ENCODE measurements at places on chromosomes 1 and 21. TPM values are rescaled to one million over a fixed set of nuclear protein-coding genes. Genes with fewer than 3 reads are reported as not detected.
A peak's percentile ranks its signal among the peaks of the same experiment; 100 is the strongest.

DNA sequence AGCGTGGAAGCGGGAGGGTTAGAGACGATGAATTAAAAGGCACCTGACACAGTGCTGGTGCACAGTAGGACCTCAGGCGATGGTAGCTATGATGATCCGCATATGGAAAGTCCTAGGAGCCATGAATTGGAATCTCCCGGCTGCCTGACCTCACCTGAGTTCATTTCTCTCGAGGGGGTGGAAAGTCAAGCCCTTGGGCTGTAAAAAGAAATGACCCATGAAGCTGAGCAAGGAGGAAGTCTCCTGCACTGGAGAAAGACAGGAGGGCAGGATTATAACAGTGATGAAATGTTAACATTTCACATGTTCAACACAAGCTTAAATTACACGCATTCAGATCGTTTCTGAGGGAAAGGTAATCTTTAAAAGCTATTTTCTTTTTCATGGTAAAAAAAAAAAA, 481.2 kb downstream of the MATN1 start:
- H3K4me3 ChIP-seq: no peak overlapping the region
- no peak for DNase-seq
- peaks cover 58% of the 10 kb centered on the region for H3K27me3 ChIP-seq
- H3K27ac ChIP-seq: no peak overlapping the region
- no peaks in the 10 kb centered on the region for H3K4me1 ChIP-seq

DNA sequence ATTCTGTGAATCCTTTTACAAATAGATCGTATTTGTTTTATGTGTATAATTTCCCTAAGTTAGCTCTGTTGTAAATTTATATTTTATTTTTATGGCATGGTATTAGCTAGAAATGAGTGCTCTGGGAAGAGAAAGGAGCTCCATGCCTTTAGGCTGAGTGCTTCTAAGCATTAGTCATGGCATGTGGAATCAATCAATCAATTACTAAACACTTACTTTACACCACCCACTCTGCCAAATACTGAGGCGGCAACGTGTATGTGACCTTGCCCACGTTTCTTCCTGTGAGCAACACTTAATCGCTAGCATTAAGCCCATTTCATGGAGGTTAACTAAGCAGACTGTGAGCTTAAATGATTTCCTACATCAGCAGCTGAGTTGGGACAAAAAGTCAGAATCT, 7.2 kb upstream of the BECN2 start:
- H3K4me3 ChIP-seq: no peak overlapping the region
- H3K36me3 ChIP-seq: no peaks in the 10 kb centered on the region
- no peak overlapping the region for H3K27ac ChIP-seq
- H3K27me3 ChIP-seq: no peaks in the 10 kb centered on the region
- H3K4me1 ChIP-seq: no peaks in the 10 kb centered on the region

ZC3H11A gene
- total RNA-seq: 85.6 TPM

DNA sequence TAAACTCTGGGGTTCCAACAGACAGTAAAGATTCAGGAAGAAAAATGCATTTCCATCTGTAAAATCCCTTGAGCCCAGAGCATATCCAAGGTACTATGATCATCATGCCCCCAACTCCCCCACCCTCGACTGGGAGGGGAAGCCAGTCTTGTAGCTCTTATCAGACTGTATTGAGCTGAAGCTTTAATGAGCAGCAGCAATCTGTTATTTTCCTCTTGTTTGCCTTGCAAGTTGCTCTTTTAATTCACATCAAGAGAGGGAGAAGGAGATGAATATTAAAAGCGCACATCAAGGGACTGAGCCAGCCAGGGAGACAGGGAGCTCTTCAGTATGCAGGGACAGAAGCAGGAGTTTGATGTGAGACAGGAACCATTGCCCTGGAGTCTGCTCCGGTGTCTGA, 52.5 kb upstream of the KCNA3 start:
- no peak overlapping the region for H3K4me3 ChIP-seq
- no peak for DNase-seq
- H3K4me1 ChIP-seq: no peaks in the 10 kb centered on the region
- no peaks in the 10 kb centered on the region for H3K27me3 ChIP-seq

RBM11 gene
- 0.83 TPM for total RNA-seq

JAM2 gene
- 52.4 TPM for total RNA-seq

PTAFR gene
- 6.2 TPM for total RNA-seq

GRCh38 chr1:220189750-220190347, 82.4 kb downstream of the RAB3GAP2 start:
- H3K27me3 ChIP-seq: no peaks in the 10 kb centered on the region
- no peak for DNase-seq
- H3K27ac ChIP-seq: no peak overlapping the region
- H3K36me3 ChIP-seq: peaks cover 87% of the 10 kb centered on the region
- H3K4me1 ChIP-seq: no peaks in the 10 kb centered on the region

RGS13 gene
- 4.3 TPM for total RNA-seq

- H3K4me3 ChIP-seq: no peak overlapping the region
- no peaks in the 10 kb centered on the region for H3K36me3 ChIP-seq
- no peaks in the 10 kb centered on the region for H3K27me3 ChIP-seq
- peak; percentile 82 for DNase-seq
- no peak overlapping the region for H3K27ac ChIP-seq
- H3K4me1 ChIP-seq: peaks cover 87% of the 10 kb centered on the region
Observed at GRCh38 chr1:13754510-13755103, 54.6 kb downstream of the PRDM2 start.

PRR9 gene
- total RNA-seq: not detected

- peak overlapping the region; percentile 43 for H3K27ac ChIP-seq
- H3K36me3 ChIP-seq: no peaks in the 10 kb centered on the region
- peak overlapping the region; percentile 28 for H3K4me3 ChIP-seq
- no peak for DNase-seq
- no peaks in the 10 kb centered on the region for H3K27me3 ChIP-seq
Observed at GRCh38 chr1:237146241-237146640, 104.3 kb downstream of the RYR2 start.

DNA sequence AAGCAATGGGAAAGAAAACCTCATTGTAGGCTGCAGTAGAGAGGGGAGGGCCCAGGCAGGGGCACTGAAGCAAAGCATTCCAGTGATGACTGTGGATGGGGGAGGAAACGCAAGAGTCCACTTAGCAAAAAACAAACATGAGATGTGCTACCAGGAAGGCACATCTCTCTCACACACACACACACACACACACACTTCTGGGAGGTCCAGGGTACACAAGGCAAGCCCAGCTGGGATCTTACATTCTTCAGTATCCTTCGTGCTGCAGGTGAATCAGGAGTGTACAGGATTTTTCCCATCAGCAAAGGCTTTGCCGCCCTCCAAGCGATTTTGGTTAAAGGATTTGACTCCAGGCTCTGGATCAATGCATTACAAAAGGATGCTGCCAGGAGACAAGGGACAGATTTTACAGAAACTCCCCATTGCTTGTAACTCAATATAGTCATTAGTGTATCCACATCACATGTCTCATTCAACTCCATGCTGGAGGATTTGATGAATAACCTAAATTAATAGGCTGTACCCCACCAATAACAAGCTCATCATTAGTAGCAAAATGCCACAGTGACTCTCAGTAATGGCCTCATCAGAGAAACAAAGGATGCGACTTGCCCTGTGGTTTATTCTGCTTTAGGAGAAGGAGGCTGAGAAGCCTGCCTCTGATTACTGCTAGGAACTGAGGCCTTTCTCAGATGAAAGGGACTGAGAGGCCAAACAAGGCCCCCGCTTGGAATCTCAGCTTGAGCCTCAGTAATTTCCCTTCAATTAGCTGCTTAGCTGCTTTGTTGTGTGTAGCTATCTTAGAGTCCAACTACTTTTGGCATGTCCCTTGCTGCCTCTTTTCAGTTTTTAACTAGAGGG, 41.6 kb downstream of the ABCA4 start:
- no peaks in the 10 kb centered on the region for H3K4me1 ChIP-seq
- DNase-seq: no peak

MFAP2 gene
- total RNA-seq: 21.7 TPM

NTMT2 gene
- total RNA-seq: not detected

DNA sequence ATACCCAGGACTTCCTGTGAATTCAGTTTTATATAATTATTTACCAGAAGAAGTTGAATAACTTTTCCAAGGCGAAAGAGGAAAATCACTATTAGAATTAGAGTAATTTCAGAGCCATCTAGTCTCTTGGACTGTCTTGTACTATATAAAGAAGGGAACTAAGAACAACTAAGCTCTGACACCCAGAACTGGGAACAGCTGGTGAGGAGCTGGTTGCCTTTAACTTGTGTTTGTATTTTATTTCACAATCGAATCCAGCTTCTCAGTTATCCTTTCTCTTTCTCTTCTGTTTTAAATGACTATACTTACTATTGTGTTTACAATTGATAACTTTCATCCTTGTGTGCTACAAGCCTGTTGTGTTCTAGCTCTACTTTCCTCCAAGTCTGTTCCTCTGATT, 8.4 kb downstream of the SNX27 start:
- H3K4me3 ChIP-seq: no peak overlapping the region
- no peaks in the 10 kb centered on the region for H3K36me3 ChIP-seq

GRCh38 chr1:156129687-156130577, 15.4 kb downstream of the LMNA start:
- H3K27ac ChIP-seq: peak overlapping the region; percentile 99
- no peak for DNase-seq
- peak overlapping the region; percentile 69 for H3K4me3 ChIP-seq
- H3K27me3 ChIP-seq: no peaks in the 10 kb centered on the region

OPRD1 gene
- 0.23 TPM for total RNA-seq

DNA sequence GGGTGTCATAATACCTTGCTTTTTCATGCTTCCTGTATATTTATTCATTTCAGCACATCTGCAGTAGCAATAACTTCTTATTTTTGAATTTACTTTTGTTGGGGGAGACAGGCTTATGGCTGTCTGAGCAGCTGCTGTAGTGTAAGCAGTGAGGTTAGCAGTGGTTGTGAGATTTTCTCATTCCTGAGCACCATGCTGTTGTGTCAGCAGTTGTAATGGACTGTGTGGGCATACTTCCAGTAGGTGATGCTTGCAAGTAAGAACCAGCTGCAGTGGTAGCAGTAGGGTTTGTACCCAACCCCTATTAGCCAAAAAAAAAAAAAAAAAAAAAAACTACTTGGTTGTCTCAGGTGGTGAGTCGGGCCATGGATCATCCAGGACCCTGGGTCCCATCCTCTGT, 311.6 kb downstream of the NUF2 start:
- H3K36me3 ChIP-seq: no peaks in the 10 kb centered on the region
- H3K27ac ChIP-seq: no peak overlapping the region
- H3K4me1 ChIP-seq: no peaks in the 10 kb centered on the region
- no peak overlapping the region for H3K4me3 ChIP-seq
- DNase-seq: no peak
- H3K27me3 ChIP-seq: no peaks in the 10 kb centered on the region

DNA sequence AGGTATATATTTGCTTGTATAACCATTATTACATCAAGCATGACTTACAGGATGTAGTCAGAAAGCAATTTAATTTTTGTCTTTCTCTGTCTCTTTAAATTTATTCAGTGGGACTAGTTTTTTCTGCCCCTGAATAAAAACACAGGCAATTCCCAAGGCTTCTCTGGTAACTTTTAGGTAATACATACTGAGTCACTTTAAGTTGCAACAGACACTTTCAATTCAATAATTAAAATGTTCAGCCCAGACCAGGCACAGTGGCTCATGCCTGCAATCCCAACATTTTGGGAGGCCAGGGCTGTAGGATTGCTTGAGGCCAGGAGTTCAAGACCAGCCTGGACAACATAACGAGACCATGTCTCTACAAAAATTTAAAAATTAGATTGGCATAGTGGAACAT, 12.3 kb downstream of the SLC44A3 start:
- no peak overlapping the region for H3K4me3 ChIP-seq
- no peaks in the 10 kb centered on the region for H3K4me1 ChIP-seq
- no peak for DNase-seq
- no peaks in the 10 kb centered on the region for H3K27me3 ChIP-seq
- no peaks in the 10 kb centered on the region for H3K36me3 ChIP-seq
- H3K27ac ChIP-seq: no peak overlapping the region

DNA sequence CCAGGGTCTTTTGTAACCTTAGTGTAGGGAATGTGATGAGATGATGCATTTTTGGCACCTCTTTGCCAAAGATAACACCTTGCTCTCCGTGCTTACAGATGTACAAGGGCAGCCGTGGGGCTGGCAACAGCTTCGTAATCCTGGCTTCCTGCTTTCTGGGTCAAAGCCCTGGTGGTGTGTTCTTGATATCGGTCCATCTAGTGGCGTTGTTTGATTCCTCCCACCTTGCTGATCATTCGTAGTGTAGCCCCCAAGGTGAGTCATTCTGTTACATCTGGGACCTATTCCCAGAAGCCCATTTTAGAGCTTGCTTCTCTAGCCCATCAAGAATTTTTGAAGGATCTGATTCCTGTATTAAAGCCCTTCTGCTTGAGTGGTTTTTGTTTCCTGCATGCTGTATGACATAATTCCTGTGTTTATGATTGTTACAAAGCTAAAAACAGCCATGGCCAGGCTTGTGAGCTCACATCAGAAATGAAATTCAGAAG, 7.0 kb upstream of the CCT8 start:
- H3K27me3 ChIP-seq: no peaks in the 10 kb centered on the region
- no peak for DNase-seq
- peaks cover 8% of the 10 kb centered on the region for H3K4me1 ChIP-seq
- H3K4me3 ChIP-seq: no peak overlapping the region
- H3K36me3 ChIP-seq: no peaks in the 10 kb centered on the region

DNA sequence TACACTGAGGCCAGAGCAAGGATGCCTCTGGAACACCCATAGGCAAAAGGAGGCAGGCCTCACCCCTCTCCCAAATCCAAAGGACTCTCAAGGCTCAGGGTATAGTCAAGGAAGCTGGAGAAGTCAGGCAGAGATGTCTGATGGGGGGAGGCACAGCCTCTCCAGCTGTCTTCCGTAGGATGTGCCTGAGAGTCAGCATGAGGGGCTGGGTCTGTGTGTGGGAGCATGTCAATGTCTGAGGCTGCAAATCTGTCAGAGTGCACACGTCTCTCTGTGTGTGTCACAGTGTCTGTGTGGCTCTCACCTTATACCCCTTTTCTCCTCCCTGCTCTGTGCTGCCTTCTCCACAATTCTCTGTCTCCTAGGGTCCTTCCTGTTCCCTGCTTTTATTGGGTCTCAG, 4.0 kb downstream of the HPCAL4 start:
- H3K27ac ChIP-seq: no peak overlapping the region
- no peak overlapping the region for H3K4me3 ChIP-seq
- no peaks in the 10 kb centered on the region for H3K36me3 ChIP-seq

ACTL8 gene
- total RNA-seq: not detected

GRCh38 chr1:224996266-224996665, 66.8 kb downstream of the DNAH14 start:
- no peak overlapping the region for H3K27ac ChIP-seq
- no peak for DNase-seq
- no peaks in the 10 kb centered on the region for H3K27me3 ChIP-seq
- H3K36me3 ChIP-seq: no peaks in the 10 kb centered on the region
- no peak overlapping the region for H3K4me3 ChIP-seq
